ENCODE measurements at places on chromosomes 6 and 20.

DNA sequence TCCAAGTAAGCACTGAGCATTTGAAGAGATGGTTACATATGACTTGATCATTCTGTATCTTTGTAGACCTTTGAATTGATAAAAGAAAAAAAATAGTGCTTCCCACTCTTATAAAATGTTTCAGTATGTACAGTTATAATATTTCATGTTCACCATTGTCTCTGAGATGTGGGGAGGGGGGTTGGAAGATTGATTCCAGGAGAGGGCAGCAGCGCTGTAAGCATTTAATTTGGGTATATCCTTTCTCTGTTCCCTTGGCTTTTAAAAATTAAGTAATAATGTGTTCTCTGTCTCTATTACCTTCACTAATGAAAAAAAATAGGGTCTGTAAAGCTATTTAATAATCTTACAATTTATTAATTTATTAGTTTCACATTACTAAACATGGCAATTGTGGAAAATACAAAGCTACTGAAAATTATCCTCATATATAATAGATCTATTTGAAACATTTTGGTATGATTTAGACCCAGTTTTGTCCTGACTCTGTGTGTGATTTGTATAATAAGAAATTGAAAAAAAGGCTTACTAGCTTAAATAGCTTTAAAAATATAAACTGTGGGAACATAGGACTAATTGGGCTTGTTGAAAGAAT, 341.2 kb downstream of the CDKAL1 start:
- DNase-seq = peak; percentile 24

DNA sequence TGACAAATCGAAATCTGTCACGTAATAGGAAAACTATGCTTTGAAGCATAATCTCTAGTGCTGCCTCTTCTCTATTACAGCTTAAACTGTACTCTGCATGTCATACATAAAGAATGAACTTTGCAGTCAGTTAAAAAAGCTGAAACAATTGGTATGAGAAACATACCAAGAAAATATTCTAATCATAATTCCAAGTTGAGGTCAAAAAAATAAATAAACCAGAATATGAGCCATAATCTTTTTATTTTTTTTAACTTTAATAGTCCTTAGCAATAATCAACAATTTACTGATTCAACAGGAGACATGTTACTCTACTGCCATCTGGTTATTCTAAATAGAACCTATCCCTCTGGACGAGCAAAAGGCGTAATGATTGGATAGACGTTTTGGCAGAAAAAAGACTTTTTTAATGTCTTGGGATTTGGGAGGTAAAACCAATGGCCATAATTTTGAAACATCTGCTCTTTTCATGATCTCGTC, 224.4 kb upstream of the FLRT3 start:
- no peak for DNase-seq

DNA sequence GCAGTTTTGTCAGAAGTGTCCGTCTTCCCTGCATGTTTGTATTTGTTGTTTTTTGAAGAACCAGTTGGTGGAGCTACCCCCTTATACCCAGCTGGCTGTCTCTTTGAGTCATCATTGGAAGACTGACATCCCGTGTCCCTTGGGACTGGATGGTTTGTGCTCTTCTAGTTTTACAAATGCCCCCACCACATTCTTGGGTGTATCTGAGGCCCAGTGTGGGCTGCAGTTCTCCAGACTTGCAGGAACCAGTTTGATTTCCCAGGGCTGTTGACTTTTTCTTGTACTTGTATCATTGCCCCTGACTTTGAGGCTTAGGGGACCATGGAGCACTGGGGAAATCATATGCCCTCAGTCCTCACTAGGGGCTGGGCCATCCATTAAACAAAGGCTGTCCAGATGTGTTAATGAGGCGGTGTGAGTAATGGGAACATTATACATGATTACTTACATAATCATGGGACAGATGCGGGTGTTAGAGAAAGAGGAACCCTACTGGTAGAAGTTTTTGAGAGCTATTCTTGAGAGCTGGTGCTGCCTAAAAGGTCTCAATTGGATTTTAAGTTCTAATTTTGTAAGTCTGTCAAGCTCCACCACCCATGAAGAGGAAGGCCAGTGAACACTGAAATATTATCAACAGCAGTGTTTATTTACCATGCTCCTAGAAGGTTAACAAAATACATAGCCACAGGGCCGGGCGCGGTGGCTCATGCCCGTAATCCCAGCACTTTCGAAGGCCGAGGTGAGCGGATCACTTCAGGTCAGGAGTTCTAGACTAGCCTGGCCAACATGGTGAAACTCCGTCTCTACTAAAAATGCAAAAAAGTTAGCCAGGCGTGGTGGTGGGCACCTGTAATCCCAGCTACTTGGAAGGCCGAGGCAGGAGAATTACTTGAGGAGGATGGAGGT, 8.5 kb downstream of the JARID2 start:
- no peak for DNase-seq

GRCh38 chr20:58184984-58185383, 43.5 kb downstream of the ANKRD60 start:
- no peak for DNase-seq

- no peak for DNase-seq
These were observed 130.6 kb downstream of the ERMARD start for GRCh38 chr6:169881976-169882375.

- DNase-seq = no peak
These were observed 32.8 kb upstream of the POPDC3 start for GRCh38 chr6:105212587-105212986.

- no peak for DNase-seq
These were observed 1.1 kb upstream of the VARS2 start for GRCh38 chr6:30912746-30913520.

Data from RWPE1 (cell line).